ENCODE measurements at places on chromosomes 12 and 14.

GRCh38 chr12:51171884-51172514 is 936 bp downstream of the TFCP2 start:
- DNase-seq = peak; percentile 24

GRCh38 chr12:90575995-90576394 is 379.0 kb downstream of the CCER1 start:
- DNase-seq = no peak

DNA sequence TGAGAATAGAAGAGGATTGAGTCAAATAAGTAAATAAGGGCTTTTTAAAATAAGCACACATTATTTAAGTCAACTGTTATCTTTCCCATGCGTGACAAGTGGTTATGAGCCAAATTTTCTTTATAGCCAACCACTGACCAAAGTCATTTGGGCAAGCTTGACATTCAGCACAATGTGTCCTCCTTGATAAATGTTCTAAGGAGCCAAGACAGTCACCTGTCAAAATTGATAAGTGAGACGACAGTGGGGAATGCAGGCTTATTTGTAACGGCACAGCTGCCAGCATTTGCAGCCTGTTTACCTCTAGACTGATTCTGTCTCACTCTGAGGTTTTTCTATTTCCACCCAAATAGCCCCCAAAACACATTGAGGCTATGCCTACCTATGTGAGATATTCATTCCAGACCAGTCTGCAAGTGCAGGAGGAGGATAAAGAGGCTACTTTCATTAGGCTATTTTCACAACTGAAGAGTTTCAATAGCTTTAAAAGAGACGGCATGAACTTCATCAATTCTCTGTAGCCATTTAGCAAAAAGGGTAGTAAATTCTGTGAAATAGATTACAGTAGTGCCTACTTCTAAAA is 339.5 kb downstream of the PDZRN4 start:
- no peak for DNase-seq

- DNase-seq = no peak
Measured at GRCh38 chr12:10741845-10742244, 18.7 kb upstream of the YBX3 start.

- DNase-seq = no peak
Measured at GRCh38 chr12:6921996-6922946, 5.5 kb upstream of the ATN1 start.

DNA sequence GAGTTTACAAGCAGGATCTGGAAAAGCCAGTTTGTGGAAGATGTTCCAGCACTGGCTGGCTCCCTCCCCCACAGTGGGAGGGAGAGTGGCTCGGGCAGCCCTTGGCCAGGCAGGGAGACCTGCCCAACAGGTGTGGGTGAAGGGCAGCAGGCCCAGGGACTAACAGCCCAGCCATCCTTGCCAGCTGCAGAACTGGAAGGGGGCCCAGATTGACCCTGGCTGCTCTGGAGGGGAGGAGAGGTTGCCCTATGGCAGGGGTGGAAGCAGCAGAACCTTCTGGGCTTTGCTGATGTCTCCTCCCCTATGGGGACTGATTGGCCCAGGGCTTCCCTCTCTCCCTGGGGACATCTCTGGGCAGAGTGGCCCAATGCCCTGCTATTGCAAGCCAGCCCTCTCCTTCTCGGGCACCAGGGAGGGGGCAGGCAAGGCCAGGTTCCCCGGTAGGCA is 20.5 kb downstream of the IRF2BPL start:
- no peak for DNase-seq

DNA sequence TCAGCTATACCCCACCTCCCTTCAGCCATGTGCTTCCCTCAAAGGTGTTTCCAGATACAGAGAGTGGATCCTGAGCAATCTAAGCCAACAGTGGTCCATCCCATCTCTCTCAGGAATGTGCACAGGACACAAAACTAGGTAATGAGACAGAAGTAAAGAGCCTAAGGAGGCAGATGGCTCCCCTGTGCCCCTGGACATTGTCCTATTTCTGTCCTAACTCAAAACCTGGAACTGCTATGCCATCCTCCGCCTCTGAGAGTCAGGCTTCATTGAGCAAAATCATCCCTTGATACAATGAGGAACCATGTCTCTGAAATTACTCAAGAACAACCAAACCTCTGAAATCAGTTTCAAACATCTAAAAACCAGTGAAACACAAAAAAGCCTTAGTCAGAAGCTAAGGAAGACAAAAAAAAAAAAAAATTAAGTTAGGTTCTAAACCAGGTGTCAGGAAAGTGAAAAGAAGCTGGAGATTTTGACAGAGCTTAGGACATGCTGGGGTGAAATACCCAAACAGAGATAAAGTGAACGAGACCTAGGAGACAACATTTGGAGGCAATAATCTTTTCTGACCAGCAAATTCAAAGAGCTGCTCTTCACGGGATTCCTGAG is 200.3 kb upstream of the PLEKHG7 start:
- no peak for DNase-seq

- DNase-seq = no peak
Measured at GRCh38 chr12:100221523-100221922, 20.9 kb downstream of the ACTR6 start.

GRCh38 chr12:8912914-8913313 is 1.4 kb upstream of the PHC1 start:
- no peak for DNase-seq

Measured in AG20443 (cell line).